ENCODE measurements at places on chromosomes 11 and 22. TPM values are rescaled to one million over a fixed set of nuclear protein-coding genes. Genes with fewer than 3 reads are reported as not detected.
A peak's percentile ranks its signal among the peaks of the same experiment; 100 is the strongest.

BTBD10 gene
- total RNA-seq: 13.8 TPM

PITPNB gene
- 29.7 TPM for total RNA-seq

SEC14L6 gene
- not detected for total RNA-seq

C11orf65 gene
- total RNA-seq: not detected

ACAD8 gene
- total RNA-seq: 44.5 TPM

C11orf42 gene
- not detected for total RNA-seq

PKDREJ gene
- total RNA-seq: 0.35 TPM

- no peak for DNase-seq
Observed at GRCh38 chr11:44335919-44336318, 26.0 kb upstream of the ALX4 start.

GRCh38 chr11:128784059-128784804 is 82.9 kb downstream of the KCNJ1 start:
- DNase-seq: no peak

DNA sequence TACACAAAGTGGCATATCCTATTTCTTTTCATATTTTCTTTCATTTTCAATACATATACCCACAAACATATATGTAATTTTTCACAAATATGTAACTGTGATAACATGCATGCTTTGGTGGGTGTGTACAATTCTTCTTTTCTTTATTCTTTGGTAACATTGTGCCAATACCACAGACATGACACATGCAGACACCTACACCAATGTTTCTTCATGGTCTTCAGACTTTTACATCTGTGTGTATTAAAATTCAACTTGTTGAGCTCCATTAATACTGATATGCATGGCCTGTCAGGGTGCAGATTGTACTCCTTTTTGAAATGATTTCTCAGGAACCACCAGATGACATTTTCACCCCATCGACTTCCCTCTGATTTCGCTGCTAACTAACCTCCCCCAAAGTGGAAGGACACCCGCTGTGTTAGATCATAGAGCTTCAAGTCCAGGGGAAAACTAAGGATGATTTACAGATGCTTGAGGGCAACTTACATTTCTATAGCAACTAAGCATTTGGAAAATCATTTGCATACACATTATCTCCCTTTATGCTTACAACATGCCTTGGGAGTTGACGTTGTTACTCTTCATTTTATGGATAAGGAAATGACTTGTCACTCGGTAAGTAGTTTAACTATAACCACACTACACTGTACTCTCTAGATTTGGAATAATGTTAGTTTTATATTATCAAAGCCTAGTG is 10.5 kb upstream of the PANX3 start:
- DNase-seq: no peak

GRCh38 chr11:122179961-122180834 is 64.2 kb upstream of the BLID start:
- DNase-seq: no peak

DNA sequence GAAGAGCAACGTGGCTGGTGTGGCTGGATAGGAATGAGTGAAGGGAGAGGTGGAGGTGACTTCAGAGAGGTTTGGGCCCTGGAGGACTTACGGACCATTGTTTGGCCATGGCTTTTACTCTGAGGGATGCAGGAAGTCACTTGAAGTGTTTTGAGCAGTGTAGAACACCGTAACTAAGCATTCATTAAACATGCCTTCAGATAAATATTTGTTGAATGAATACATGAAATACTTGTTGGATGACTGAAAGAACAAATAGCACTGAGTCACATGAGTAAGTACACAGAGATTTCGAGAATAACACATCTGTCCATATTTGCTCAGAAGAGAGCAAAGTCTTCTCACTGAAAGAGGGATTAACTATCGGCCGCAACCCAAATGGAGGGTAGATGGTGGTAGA is 182.7 kb upstream of the SNX19 start:
- no peak for DNase-seq

GRCh38 chr11:76802621-76803020 is 19.5 kb downstream of the TSKU start:
- no peak for DNase-seq

DNA sequence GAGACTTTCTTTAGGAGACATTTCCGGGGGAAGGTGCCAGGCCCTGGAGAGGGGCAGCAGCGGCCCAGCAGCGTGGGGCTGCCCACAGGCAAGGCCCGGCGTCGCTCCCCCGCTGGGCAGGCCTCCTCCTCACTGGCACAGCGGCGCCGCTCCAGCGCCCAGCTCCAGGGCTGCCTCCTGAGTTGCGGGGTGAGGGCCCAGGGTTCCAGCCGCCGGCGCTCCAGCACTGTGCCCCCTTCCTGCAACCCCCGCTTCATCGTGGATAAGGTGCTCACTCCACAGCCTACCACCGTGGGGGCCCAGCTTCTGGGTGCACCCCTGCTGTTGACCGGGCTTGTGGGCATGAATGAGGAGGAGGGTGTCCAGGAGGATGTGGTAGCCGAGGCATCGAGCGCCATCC is 15.2 kb upstream of the MDK start:
- no peak for DNase-seq

DNA sequence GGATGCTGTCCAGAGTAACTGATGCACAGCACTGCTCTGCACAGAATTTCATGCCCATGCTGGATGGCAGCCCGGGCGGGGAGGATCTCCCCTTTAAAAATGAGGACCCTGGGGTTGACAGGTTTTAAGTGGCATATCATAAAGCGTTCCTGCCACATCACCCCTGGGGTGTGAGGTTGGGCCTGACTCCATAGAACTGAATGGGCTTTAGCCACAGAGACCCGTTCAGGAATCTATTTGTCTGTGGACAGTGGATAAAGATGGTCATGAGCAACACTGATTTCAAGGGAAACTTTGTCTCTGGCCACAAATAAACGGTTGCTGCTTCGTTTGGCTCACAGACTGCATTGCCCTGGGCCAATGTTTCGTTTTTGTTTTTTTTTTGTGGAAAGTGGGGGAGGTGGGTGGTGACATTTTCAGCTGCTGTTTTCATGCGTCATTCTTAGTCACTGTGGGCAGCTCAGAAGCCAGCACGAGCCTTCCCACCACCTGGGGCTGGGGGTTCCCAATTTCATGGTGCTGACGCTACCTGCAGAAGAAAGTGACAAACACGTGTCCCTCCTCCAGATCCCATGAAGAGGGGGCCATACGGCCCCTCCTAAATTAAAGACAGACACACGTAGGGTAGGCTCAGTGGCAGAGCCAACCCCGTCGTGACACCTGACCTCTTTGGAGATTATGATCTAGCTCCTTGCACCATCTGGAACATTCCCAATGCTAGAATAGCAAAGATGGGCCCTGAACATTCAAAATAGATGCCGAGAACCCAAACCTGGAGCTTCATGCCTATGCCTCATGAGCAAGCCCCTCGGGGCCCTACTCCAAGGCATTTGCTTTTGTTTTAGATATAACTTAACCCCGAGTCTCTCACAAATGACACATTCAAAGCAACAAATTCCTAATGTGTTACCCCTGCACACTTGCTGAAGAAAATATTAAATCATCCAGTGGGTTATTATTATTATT is 54.8 kb upstream of the PHF21B start:
- no peak for DNase-seq

GRCh38 chr11:69101115-69101791 is 52.5 kb downstream of the TPCN2 start:
- peak; percentile 88 for DNase-seq

DNA sequence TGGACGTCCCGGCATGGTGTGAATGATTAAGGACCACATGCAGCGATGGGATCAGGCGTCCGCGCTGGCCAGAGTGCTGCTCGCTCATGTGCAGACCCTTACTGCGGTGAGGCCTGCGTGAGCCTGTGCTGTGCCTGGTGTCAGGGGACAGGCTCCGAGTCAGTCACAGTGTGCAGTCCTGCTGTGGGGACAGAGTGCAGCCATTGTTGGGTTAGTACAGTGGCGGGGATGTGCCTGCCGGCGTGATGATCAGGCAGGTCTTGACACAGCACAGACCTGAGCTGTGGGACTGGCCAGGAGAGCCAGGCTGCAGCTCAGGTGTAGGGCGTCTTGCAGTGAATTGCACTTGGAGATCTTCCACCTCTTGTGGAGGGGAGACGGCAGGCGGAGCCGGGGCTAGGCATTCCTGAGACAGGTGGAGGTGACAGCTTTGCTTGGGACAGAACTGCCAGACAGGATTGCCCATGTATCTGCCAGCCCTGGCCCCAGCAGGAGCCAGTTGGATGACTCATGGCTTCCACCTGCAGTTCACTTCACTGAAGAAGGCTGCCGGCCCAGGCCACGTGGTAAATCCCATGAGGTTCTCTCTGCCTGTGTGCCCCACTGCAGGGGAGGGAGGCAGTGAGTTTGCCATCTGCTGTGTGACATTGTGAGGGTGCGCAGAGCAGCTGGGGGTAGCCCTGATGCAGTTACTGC is 17.3 kb downstream of the TRMU start:
- no peak for DNase-seq

GRCh38 chr11:57792060-57792541 is 30.5 kb downstream of the CTNND1 start:
- DNase-seq: peak; percentile 94

DNA sequence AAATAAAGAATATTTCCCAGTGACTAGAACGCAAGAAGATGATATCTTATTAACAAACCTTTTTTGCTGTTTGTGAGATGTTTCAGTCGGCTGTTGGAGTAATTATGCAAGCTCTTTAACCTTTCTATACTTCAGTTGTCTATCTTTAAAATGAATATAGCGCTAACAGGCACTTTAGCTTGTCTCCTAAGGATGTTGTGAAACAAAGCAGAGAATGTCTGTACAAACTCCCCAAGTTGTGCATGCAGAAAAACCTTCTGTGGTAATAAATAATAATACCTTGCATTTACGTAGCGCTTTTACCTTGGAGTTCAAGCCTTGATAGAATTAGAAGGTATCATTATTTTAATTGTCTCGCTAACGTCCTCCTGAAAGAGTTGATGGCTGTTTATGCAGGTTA is 1.9 kb upstream of the KDM2A start:
- no peak for DNase-seq

DNA sequence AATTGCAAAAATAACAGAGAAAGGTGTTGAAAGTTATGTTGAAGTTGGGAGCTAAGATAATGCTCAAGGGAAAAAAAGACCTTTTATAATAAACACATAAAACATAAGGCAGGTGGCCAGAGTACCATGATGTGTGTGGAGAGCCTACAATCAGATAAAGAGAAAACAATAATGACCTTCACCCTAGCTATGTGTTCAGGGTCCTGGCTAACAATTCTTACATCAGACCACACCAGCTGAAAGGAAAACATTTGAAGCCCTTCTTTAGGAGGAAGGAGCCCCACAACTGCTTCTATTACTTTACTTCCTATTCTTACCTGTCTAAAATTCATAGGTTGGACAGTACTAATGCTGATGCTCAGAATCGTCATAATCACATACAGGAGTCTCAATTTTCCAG is 2.5 kb downstream of the TSG101 start:
- DNase-seq: no peak

DNA sequence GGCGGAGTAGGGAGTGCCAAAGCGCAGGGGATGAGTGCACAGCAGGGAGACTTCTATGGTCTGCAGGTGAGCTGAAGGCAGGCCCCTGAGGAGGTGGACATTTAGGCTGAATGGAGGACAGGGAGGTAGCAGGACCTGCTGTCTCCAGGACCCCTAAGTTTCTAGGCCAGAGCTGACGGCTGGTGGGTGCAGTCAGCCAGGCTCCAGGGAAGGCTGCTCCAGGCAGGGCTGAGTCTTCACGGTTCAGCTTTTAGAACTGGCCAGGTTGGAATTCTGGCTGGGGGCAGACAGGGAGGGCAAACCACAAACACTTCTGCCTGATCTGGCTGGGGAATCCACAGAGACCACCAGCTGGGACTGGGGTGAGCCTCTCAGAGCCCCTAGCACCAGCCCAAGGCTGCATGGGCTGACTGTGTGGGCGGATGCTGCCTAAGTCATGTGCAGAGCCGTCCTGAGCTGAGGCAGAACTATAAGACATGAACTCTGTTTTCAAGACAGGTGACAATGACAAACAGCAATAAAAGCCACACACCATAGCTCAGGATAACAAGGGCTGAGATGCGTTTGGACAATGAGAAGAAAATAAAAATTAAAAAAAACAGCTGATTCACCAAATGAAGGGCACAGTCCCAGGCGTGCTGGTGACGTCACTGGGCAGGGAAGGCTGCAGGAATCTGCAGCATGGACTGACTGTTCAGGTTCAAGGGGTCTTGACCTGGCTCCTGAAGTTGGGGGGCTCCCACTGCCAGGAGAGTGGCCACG is 10.4 kb upstream of the MALAT1 start:
- DNase-seq: no peak

- DNase-seq: no peak
Observed at GRCh38 chr11:73648571-73649046, 2.2 kb downstream of the PLEKHB1 start.

- DNase-seq: peak; percentile 98
Observed at GRCh38 chr22:39319284-39320022, at the start of gene RPL3. TSS of gene RPL3 (minus strand) at chr22:39319623. CDS start at chr22:39319597, 26 bp downstream.

- DNase-seq: no peak
Observed at GRCh38 chr11:86476109-86476861, 101.6 kb downstream of the CCDC81 start.

DNA sequence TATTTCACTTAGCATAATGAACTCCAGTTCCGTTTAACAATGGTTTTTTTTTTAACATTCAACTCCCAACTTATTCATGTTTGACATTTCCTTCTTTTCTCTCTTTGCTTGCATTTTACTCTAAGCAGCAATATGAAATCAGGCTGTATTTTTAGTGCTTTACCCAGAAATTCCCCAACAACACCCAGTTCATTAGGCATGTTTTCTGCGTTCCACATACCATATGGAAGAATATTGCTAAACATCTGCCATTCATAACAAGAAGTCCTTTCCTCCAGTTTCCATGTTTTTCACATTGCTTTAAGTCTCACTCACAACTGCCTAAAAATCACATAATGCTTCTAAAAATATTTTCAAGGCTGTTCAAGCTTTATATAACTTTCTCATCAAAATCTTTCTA is 45.8 kb downstream of the PLAAT5 start:
- no peak for DNase-seq

DNA sequence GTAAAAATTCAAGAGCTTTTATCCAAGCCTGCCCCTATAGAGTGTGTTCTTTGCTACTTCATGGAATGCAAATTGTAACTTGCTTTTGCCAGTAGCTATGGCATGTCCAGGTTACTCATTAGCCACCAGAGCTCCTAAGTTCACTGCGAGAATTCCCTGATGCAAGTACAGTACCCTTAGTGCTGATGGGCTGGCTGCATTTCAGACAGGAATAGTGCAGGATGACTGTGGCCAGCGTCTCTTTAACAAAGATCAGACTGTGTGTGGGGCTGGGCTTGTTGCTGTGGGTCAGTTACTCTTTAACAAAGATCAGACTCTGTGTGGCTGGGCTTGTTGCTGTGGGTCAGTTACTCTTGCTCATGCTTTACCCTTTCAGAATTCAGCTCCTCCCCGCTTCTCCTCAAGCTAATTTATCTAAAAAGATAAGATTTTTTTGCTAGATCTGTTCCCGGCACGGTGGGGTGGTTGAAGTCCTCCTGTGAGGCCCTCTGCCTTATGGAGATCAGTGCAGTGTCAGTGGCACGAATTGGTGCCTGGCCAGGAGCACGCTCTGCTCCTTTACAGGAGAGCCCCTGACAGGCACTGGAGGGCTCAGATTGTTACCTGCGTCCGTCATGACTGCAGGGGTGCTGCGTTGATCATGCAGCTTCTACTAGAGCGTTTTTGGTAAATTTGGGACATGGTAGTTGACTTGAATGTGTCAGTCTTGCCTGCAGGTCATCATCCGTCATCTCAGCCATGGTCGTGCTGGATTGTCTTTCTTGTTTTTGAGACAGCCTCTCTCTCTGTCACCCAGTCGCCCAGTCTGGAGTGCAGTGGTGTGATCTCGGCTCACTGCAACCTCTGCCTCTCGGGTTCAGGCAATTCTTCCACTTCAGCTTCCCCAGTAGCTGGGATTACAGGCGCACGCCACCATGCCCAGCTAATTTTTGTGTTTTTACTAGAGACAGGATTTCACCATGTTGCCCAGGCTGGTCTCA is 27.0 kb downstream of the AP2A2 start:
- DNase-seq: peak; percentile 62

Data from Peyer's patch (tissue), 4 donors.